Stimulated activated CD4-positive, alpha-beta T cell treated with anti-CD3 and anti-CD28 coated beads, TNF-alpha, amount 100 ng/mL, for 24 hours (primary cell): ENCODE measurements at places on chromosomes 7 and 10.
A peak's percentile ranks its signal among the peaks of the same experiment; 100 is the strongest.

DNA sequence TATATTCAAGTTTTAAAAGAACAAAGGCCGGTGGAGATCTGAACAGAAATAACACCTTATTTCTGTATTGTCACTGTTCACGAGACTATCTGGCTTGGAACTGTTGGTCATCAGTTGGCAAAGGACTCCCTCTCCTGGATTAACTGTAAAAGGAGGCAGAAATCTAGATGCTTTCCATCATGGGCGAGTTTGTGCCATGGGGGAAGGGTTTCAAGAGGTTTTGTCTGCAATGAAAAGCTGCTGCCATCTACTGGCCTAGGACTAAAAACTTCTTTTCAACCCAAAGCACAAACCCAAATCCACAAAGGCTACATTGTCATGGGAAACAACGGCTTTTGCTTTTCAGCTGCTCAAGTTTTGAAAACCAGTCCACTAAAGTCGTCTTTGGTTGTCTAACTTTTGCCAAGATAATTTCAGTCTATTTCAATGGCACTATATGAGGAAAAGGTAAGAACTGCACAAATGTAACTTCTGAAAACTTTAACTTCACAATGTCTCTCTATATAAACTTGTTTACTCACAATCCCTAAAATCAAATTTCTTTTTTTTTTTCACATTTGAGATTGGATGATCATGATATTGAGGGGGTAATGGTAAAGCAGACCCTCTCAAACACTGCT, 196.8 kb downstream of the SKAP2 start:
- peak; percentile 7 for DNase-seq

- DNase-seq = no peak
Observed at GRCh38 chr7:137454246-137454724, 110.8 kb upstream of the PTN start.

DNA sequence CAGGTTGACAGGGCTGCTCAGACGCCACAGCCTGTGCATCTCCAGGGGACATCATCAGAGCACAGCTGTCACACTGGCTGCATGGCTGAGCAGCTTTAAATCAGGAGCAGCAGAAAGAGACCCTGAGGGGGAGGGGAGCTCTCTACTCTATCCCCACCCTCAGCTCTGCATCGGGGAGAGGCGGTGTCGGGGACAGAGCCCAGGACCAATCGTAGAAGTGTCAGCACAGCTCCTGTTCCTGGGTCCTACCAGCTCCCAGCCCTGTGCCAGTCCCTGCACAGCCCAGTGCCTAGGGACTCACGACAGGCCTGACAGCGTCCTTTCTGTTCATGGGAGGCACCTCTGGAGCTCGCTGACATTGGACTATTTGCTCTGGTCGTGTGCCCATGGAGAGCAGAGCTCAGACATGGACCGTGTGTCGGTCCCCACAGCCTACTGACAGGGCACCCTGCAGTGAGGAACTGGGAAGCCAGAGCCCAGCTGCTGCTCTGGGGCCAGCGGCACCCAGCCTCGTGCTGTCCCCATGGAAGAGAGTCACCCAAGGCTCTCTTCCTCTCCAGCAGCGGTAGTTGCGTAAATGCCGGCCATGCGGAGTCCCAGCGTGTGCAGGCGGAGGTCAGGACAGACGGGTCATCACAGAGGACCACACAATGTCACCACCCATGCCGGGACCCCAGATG, 20.4 kb upstream of the ANTXRL start:
- DNase-seq = no peak

DNA sequence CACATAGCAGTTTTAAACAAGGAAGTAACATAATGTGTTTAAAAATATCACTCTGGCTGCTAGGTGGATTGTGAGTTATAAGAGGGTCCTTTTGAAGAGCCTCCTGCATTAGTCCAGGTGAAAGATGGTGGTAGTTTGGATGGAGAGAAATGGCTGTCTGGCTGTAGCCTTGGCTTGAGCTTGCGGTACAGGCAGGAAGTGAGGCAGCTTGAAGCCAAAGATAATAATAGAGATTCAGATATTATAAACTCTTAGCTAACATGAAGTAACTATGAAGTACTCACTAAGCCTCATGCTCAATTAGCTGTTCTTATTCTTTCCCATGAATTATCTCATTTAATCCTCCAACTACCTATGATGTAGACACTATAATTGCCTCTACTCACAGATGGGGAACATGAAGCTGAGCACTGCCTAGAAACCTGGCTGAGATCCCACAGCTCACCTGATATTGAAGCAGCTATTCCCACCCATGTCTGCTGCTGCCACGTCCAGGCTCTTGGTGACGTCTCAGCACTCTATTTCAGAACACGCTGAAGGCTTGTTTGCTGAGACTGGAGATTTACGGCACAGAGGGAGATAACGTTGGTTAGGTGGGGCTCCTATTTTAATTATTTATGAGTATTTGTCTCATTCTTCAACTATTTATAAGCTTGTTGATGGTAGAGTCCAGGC, 10.4 kb downstream of the C10orf120 start:
- no peak for DNase-seq

DNA sequence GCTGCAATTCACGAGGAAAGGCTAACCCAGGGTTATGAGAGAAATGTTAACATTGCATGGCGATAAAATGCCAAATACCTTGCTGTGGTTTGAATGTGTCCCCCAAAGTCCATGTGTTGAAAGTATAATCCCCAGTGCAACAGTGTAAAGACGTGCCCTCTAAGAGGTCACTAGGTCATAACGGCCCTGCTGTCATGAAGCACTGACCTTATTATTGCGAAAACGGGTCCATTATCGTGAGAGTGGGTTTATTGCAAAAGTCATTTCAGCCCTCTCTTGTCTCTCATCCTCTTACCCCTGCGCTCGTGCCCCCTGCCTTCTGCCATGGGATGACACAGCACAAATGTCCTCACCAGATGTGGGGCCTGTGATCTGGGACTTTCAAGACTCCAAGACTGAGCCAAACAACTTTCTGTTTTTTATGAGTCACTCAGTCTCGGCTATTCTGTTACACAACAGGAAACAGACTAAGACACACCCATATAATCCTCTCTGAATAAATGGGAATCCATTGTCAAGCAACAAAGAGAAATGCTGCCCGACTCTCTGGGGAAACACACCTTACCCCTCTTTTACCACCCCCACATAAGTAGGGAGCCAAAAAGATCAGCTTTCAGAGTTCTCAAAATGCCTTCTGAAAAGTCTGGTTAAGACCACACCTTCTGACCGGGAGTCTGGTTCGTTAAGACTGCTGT, 73.1 kb upstream of the UCN3 start:
- peak; percentile 36 for DNase-seq

DNA sequence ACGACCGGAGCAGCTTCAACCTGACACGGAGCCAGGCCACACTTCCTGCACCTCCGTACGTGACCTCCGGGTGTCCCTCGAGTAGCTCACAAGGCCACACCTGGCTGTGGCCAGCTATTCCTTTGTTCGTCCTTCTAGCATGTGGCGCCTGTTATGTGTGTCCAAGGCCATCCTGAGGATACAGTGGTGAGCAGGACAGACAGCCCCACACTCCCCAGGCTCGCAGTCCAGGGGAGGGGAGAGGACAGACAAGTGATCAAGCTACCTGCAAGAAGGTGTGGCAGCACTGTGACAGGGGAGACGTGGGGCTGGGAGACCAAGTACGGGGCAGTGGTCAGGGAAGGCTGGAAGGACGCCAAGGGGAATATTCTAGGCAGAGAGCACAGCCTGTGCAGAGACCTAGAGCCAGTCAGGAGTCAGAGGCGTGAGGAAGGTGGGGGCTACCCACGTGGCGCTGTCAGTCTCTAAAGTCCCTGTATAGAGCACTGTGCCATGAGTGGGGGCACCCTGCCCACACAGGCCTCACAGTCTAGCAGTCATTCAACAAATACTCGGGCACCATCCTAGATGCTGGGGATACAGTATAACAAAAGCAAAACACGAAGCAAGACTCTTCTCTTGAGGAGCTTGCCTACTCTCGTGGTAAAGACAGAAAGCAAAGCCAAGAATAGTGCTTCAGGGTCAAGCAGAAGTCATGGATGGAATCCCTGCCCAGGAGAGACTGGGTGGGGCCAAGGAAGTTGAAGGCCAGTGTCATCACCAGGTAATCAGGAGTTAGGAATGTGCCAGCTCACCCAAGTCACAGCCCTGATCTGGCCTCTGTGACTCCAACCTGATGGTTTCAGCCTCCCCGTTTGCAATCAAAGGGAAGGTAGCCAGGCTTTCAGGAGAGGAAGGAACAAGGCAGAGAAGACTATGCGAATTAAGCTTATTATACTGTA, 58.6 kb downstream of the PROSER2 start:
- DNase-seq = no peak
